ENCODE measurements at places on chromosomes 5 and 9. TPM values are rescaled to one million over a fixed set of nuclear protein-coding genes. Genes with fewer than 3 reads are reported as not detected.

DNA sequence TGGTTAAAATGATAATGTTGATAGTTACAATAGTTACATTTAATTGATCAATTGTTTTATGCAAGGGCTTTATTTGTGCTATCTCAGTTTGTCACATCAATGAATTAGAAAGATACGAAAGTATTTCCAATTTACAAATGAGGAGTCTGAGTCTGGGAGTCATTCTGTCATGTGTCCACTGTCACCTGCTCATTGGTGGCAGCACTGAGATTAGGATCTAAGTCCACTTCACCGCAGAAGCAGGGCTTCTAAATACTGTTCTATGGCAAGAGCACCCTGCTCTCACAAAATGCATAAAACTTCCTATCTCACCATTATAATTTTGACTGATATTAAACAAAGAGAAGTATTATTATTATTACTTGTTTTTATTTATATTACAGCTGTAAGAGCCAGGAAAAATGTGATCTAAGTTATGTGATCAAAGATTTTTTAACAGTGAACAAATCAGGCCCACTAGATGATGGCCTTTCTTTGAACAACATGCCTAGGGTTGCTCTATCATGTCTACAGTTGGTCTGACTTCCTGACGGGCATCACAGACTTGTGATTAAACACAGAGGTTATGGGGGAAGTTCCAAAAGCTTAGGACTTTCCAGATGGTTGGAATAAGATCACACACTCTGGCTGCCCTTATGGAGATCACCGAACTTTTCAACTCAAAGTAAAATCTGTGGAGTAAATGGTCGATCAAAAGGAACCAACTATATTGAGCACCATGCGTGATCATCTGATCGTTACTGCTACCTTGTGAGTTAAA, 15.1 kb downstream of the TLR4 start:
- DNase-seq, result peak; percentile 69

DNA sequence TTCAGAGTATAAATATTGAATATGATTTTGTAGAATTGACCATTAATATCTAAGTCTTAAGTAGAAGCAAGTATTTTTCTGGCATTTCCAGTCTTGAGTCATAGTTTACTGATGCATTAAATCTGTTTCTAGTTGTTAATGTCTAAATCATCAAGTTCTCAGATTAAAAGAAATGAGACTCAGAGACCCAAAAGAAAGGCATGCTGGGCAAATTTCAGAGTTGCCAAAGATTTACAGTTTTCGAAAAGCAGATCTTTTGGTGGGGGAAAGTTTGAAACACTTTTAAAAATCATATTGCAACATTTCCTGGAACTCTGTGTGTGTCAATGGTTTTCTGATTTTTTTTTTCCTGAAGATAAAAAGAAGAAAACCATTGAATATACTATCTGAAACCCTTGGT, 60.9 kb downstream of the ANKRD55 start:
- DNase-seq, result no peak

GOLGA2 gene
- total RNA-seq, result 160 TPM

APBA1 gene
- 4.0 TPM for total RNA-seq

- no peak for DNase-seq
These were observed 6.7 kb downstream of the NCBP1 start for GRCh38 chr9:97640325-97640724.

DNA sequence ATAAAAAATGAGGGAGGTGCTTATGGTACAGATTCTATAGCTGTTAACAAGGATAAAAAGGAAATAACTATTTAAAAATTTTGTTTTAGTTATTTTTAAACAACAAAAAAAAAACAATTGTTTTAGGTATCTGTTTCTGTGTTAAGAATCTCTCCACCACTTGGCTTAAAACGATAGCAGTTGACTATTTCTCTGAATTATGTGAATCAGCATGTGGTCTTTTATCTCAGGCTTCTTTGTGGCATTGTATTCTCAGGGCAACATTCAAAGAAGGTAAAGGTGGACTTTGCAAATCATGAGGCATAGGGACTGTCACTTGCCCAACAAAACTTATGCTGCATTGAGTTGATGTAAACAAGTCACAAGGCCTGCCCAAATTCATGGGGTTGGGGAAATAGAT, 55.2 kb downstream of the ERBIN start:
- no peak for DNase-seq

DNA sequence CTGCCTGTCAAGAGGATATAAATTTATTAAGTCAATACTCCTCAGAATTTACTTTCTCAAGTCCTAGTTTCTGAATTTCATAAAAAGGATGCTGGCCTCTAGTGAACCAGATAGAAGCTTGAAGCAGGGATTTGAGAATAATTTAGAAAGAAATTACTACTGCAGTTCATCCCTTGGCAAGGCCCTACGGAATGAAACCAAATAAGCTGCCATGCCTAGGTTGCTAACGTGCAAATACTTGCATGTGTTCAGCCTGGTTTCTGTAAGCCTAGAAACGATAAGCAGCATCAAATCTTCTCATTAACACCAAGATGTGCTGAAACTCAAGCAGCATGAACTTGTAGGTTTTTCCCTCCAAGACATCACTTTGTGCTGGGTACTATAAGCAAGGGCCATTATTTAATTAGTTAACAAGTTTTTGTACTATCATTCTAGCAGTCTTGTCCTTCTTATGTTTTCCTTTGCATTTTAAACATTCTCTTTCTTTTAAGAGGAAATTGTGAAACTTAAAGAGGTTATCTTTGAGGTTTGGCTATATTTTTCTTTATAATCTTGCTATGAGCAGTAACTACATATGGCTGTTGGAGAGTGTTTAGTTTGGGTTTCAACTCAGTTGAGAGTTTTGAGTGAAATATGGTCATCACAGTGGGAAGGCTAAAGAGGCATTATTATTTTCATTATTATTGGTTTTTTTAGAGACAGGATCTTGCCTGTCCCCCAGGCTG, 71.8 kb downstream of the ADAMTSL1 start:
- no peak for DNase-seq

- DNase-seq, result peak; percentile 92
These were observed 16.9 kb downstream of the ADAMTSL1 start for GRCh38 chr9:18490641-18491370.

SPINK4 gene
- not detected for total RNA-seq

DNA sequence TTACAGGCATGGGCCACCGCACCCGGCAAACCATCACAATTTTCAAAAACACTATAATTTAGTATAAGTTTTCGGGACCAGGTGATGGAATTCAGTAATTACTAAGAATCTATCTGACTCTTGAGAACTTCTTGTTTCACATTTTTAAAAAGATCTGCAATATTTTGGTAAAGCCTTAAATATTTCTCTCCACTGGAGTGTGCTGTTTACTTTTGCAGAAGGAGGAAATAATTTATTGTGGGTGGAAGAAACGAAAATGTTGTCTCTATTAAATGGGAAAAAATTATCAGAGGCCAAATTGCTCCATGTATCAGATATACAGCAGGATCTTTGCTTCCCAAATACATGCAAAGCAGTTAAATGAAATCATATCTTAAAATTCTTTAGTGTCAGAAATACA, 566.8 kb upstream of the CYLC2 start:
- no peak for DNase-seq

GRCh38 chr5:62256161-62257019, 49.6 kb upstream of the KIF2A start:
- no peak for DNase-seq

- no peak for DNase-seq
These were observed 126.4 kb downstream of the CRB2 start for GRCh38 chr9:123482295-123482968.

DNA sequence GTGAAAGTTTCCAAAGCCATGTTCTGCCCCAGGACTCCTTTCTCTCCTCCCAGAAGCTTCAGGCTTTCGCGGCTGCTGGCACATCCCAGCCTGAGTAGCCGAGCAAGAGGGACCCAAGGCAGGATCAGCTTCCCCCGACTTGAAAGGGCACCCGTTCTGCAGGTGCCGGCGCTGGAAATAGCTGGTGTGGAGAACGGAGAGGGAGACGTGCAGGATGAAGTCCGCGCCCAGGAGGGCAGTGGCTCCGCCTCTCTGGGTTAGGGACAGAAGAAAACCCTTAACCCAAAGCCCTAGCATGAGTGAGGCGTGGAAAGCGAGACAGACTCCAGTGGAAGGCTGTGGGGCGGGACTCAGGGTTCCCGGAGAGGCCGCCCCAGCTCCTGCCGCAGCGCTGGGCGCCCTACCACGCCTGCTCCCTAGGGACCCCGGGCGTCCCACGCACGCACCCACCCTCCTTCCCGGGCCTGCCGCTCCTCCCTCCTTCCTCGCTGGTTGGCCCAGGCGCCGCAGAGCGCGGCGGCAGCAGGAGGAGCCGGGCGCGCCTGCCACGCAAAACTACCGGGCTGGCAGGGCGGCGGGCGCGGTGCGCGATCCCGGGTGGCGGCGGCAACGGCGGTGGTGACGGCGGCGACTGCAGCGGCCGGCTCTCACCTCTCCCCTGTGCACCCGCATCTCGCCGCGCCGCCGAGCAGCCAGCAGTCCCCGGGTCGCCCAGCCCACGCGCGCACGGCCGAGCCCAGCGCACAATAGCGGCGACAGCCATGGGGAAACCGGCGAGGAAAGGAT, at the start of gene SLC1A1:
TSS of gene SLC1A1 (plus strand) at position 550 of the 786 bp plus-strand sequence. CDS start at position 762, 212 bp downstream.
- DNase-seq, result peak; percentile 57

- no peak for DNase-seq
These were observed 353.0 kb upstream of the KLF4 start for GRCh38 chr9:107842530-107842929.

DNA sequence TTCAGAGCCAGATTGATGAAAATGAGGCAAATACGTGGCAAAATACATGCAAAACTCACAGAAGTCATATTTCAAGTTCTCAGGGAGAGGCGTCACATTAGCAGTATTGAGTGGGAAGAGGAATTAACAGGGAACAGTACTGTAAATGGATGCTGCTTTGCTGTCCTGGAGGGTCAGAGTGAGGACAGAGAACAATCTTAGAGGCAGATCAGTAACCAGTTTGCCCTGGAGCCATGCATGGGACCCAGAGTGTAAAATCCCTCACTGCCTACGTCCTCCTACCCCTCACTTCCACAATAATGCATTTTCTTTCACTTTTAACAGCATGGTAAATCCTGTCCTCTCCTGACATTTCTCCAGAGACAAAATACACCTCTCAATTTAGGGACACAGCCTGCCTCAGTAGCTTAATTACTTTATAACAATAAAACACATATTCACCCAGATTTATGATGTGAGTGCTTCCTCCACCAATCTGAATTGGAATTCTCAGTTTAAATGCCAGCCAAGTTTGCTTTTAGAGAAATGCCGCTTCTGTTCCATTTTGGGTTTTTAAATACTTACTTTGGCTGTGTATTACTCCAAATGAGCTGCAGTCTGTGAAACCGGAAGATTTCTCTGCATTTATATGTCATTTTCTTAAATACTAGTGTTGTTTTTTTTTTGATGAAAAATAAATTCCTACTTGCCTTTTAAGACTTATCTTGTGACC, 70.0 kb downstream of the LMNB1 start:
- no peak for DNase-seq
